ENCODE measurements at places on chromosomes 7 and 10. TPM values are rescaled to one million over a fixed set of nuclear protein-coding genes. Genes with fewer than 3 reads are reported as not detected.

GRCh38 chr10:504806-505205 is 184.7 kb downstream of the DIP2C start:
- DNase-seq: peak; percentile 1

DNA sequence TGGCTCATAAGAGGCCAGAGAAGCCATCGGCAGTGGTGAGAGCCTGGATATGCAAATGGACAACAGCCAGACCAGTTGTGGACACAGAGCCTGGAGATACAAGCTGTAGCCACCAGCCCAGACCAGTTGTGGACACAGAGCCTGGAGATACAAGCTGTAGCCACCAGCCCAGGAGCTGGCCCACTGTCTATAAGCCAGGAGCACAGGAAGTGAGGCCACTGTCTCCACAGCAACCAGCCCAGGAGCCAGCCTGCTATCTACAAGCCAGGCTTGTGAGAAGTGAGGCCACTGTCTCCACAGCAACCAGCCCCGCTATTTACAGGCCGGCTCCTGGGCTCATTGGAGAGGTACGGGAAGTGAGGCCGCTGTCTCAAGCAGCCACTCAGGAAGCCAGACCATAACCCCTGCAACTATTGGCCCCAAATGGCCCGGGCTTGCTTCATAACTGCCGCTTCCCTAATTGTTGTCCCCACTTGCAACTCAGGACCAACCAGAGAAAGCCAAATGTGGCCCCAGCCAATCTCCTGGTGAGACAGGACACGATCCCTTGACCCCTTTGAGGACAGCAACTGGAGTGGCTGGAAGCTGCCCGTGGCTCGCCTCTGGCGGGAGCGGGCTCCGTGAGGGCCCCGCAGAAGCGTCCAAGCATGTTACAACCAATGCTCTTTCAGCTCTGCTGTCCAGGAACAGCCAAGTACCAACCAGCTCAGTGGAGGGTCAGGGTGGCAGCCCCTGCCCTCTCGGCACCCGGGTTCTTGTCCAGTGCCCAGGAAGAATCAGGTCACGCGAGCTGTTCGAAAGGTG is 44.1 kb upstream of the CNPY1 start:
- peak; percentile 31 for DNase-seq

Gene DNAH11
- total RNA-seq: 0.15 TPM

GRCh38 chr7:155837126-155837479 is 24.8 kb upstream of the SHH start:
- no peak for DNase-seq

- peak; percentile 82 for DNase-seq
Observed at GRCh38 chr7:27235387-27236311, 7.0 kb upstream of the EVX1 start.

GRCh38 chr7:12596225-12596790 is 25.8 kb downstream of the SCIN start:
- DNase-seq: no peak

DNA sequence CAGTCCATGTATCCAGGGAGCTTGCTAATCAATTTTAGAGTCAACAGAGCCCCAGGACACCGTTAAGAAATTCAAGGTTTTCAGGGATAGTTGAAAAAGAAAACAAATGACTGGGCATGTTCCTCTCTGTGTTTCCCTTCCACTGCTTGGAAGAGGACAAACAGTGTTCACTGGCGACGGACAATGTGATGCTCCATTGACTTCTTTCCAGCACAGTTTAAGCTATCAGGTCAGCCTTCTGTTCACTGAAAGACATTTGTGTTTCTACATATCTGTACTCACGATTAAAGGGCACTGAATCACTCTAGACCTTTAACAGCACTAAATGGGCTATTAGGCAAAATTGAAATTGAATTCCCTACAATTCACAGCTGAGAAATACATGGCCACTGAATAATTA is 123.6 kb downstream of the RNLS start:
- DNase-seq: no peak

GRCh38 chr10:73759512-73760115 is 15.4 kb downstream of the SEC24C start:
- no peak for DNase-seq

Gene GPR85
- total RNA-seq: not detected

- no peak for DNase-seq
Observed at GRCh38 chr10:21100871-21101514, 203.9 kb upstream of the NEBL start.

Data from left colon (tissue), 2 donors.